CD4-positive, alpha-beta memory T cell (primary cell): ENCODE measurements at places on chromosomes 2 and 18.
A peak's percentile ranks its signal among the peaks of the same experiment; 100 is the strongest.

DNA sequence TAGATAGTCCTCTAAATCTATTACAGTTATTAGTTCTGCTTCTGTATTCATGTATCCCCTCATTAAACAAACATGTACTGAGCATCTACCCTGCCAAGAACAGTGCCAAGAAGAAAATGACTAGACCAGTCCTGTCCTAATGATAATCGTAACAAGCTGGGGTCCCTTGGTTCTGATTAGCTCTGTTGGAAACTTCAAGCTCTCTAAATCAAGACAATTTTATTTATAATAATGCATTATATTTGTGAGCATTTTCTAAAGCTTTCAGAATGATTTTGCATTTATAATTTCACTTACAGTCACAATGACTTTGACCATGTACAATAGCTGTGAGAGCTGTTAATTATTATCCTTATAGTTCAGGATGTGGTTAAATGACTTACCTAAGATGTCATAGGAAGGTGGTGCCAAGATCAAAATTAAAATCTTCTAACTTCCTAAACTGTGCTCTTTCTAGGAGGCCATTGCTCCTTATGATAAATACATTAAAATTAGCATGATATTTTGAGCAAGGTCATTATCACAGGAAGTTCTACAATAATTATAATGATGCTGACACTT, 336.5 kb upstream of the SLC39A10 start:
- DNase-seq, result no peak

DNA sequence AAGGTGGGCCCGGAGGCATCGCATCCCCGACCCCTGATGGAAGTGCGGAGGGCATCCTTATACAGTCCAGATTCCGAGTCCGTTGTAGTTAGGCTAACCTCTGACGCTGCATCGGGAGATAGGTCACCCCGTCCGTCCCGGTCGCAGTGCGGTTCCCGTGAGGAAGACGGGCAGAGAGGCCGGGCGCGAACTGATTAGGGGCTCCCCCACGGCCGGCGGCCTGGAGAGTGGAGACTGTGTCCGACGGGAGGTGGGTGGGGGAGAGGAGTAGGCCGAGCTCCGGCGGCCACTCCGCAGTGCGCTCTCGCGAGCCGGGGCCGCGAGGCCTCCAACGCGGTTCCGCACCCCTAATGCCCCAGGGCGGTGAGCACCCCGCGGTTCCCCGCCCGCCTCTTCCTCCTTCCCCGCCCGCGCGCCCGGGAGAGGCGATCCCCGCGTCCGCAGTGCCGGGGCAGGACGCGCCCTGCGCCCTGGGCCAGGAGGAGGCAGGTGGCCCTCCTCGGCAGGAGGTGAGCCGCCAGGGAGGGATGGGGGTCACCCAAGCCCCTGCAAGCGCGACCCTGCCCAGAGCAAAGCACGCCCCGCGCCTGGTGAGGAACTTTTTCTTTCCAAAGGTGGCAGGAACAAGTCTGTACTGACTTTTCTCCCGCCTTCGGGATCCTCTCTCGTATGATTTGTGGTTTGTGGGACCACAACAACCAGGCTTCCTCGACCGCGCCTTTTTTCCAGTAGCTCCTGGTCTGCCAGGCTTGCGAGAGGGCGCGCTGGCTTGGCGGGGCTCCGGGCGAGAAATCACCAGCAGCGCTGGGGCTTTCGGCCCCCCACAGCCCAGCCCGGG, 1.4 kb upstream of the SP5 start:
- peak; percentile 23 for DNase-seq

- peak; percentile 11 for DNase-seq
Observed at GRCh38 chr2:29921560-29921915, at the start of gene ALK. Gene ALK, minus strand, starts transcription at chr2:29921586. Its CDS starts 927 bp downstream, at chr2:29920659.

GRCh38 chr2:28226558-28226957, 166.1 kb upstream of the FOSL2 start:
- no peak for DNase-seq

DNA sequence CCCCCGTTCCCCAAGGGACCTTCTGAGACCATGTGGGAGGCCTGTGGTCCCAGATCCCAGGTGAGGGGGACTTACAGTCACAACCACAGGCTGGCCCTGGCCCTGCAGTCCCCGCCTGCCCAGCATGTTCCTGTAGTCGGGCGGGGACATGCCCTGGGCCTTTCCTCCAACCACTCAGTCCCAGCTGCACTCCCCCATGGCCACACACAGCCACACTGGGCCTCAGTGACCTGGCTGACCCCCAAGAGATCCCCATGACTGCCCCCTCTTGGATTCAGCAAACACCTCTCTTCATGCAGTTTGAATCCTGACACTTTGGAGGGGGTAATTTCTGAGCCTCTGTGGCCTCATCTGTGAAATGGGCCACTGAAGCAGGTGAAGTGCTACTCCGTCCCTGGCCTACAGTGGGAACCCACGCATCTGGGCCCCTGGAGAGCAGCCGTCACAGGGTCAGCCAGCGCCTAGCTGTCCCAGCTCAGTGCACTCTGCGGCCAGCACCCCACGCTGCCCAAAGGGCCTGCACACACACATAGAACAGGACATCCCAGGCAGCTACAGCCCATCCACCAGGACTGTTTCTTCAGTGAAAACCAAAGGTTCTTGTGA, 12.7 kb upstream of the ARHGEF4 start:
- no peak for DNase-seq

DNA sequence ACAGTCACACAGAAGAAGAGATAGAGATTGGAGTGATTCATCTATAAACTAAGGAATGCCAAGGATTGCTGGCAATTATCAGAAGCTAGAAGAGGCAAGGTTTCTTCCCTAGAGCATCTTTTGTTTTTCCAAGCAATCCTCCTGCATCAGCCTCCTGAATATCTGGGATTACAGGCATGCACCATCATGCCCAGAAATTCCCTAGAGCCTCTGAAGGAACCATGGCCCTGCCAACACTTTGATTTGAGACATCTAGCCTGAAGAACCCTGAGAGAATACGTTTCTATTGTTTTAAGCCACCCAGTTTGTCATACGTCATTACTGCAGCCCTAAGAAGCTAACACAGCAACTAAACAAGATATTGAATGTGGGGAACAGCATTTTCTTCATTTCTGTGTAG, 525.0 kb downstream of the ERBB4 start:
- DNase-seq, result no peak

DNA sequence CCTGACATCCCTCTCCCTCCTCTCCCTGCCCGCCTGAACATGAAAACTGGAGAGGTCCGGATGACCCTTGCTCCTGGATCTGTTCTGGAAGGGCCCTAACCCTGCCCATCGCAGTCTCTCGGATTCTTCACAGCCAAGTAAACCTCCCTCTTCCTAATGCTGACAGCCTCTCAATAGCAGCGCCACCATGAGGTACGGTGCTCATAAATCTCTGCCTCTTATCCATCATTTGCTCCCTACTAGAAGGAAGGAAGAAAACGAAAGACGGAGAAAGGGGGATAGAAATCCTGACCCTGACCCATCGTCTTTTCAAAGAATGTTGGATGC, 257.9 kb downstream of the BCL11A start:
- DNase-seq, result no peak

GRCh38 chr2:233012301-233012971, 620 bp downstream of the NGEF start:
- DNase-seq, result no peak

- no peak for DNase-seq
Observed at GRCh38 chr2:109532728-109533076, 81.1 kb downstream of the SEPTIN10 start.

DNA sequence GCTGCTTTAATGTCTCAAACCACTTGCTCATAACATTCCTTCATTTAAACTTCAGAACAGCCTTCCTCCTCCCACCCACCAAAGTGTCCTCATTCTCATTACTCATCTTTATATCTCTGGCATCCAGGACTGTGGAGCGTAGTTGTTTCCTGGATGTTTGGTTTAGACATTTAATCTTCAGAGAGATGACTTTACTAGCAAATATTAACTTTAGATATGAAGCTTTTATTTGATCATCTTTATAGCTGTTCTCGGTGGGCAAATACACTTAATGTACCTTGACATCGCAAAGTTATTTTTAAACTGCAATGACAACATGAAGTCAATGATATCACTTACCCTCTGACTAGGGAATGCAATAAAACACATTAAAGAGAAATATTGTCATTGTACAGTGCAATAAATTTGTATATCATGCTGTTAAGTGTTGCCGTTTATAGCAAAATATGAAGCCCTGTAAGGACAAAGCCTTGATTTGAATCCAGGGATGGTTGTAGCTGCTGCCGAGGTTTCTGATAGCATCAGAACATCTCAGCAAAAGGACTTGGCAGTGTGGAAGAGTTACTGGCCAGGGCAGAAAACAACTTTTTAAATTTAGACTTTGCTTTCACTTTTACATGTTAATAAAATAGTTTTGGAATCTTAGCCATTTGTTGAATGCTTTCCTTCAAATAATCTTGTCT, 4.6 kb upstream of the LAMA3 start:
- no peak for DNase-seq

DNA sequence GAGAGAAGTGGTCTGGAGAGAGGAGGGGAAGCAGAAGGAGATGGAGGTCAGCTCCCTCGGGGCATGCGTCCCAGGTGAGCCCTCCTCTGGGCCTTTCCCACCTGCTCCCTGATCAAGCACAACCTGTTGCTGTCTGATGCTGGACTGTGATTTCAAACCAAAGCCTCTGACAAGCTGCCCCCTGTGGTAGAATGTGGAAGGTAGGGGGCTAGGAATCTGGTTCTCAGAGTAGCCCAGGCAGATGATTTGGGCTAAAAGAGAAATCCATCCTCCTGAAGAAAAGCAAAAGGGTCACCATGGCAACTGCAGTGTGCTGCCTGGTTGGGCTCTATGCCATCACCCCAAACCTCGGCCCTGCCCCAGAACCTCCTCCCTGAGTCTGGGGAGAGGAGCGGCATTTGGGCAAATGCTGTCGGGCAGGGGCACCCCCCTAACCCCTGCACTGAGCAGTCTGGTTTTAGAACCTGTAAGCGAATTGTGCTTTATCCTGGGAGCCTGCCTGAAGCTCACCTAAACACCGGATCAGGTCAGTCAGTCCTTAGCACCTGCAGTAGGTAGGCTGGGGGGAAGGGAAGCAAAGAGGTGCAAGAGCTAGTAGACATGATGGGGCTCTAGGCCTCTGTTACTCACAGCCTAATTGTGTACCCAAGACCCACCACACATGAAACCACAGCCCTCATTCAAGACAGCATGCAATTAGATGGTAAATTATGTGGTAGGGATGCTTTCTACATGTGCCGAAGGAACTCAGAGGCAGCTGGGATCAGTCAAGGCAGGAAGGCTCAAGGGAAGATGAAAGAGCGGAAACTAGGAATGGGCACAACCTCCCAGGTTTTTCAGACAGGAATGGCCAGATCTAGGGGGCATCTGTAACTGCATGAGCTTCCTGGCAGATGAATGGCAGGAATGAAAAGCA, 83.5 kb downstream of the DNMT3A start:
- no peak for DNase-seq

GRCh38 chr2:88753833-88754584, 62.5 kb downstream of the RPIA start:
- DNase-seq, result peak; percentile 34

DNA sequence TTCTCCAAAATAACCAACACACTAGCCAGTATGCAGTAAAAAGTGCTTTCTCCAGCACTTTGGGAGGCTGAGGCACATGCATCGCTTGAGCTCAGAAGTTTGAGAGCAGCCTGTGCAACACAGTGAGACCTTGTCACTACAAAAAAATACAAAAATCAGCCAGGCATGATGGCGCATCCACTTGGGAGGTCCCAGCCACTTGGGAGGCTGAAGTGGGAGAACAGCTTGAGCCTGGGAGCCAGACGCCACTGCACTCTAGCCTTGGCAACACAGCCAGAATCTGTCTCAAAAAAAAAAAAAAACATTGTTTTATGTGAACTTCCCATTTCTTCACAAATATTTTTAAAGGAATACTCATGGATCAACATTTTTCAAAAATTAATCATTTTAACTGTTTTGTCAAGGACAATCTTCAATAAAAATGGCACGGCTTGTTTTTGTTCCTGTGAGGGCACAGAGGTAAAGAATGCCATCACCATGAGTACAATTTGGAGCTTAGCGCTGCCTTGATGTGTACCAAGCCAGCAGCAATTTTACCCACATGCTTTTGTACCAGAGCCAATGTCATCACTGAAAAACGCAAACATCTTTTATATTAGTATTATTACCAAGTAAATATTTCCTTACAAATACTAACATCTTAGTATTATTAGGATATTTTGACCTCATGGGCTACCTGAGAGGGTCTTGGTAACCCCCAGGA, 26.7 kb downstream of the RAB1A start:
- no peak for DNase-seq

GRCh38 chr18:21599585-21600525, 649 bp downstream of the ESCO1 start:
- DNase-seq, result no peak

DNA sequence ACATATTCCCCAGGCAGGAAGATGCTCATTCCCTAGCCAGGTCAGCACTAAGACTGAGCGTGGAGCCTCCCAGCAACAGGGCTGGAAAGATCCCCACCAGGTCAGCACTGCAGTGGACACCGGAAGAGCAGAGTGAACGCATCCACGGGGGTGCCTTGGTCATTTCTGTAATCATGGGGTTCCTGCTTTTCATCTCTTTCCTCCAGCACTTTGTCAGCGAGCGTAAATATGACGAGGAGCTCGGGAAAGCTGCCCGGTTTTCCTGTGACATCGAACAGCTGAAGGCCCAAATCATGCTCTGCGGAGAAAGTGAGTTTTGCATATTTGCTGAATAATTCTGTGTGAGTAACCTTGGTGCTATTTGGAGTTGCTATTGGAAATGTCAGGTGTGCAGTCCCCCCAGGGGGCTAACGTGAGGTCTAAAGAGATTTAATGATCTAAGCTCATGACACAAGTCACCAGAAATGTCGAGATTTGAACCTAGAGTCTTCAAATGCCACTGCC, 40.1 kb downstream of the KCTD18 start:
- no peak for DNase-seq

DNA sequence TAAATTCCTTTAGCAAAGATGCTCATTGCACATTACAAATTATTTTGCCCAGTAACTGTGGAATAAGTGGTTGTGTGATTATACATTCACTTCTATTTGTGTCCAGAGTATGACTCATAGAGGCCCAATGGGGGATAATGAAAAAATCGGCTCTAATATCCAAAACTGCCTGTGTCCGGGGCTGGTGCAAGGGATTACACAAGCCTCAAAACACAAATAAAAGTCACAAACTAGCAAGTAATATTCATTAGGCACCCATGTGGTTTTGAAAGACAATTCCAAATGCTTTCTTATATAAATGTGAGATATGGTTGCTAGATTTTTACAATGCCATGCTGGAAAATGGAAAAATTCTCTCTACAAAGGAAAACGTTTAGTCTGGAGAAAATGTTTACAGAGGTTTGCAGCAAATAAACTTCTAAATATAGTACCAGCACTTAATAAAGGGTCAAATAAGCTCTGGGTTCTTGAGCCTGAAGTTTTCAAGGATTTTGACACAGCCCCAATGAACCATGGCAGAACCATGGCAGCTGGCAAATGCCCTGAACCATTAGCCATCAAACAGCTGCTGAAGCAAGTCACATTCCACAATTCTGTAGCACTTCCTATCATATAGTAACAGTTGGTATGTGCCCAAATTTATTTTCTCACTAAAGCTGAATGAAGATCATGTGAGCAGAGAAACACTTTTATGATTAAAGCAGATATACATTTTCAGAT, 40.5 kb downstream of the IRS1 start:
- DNase-seq, result no peak

GRCh38 chr2:164655336-164655735, 34.1 kb upstream of the GRB14 start:
- no peak for DNase-seq
